Kidney epithelial cell (primary cell): ENCODE measurements at places on chromosomes 12 and 14. TPM values are rescaled to one million over a fixed set of nuclear protein-coding genes. Genes with fewer than 3 reads are reported as not detected.

FAM90A1 gene
- total RNA-seq = 0.63 and 1.1 TPM in 2 replicates

C12orf50 gene
- not detected in 2 replicates for total RNA-seq

TAS2R43 gene
- total RNA-seq = not detected in 2 replicates

IFNG gene
- not detected in 2 replicates for total RNA-seq

ZDHHC22 gene
- total RNA-seq = 0.21 TPM in 1 of 2 replicates, not detected in the other
